Stimulated activated memory B cell treated with anti-CD40 and anti-IgM and Interleukin-4, amounts not matched to agents 10 μg/mL and 1 μg/mL and 100 μg/mL, for 72 hours (primary cell): ENCODE measurements at places on chromosomes 11 and 22.
A peak's percentile ranks its signal among the peaks of the same experiment; 100 is the strongest.

- no peak for ATAC-seq
Observed at GRCh38 chr22:46481386-46481785, 56.0 kb downstream of the CELSR1 start.

- ATAC-seq, result no peak
Observed at GRCh38 chr22:26597480-26597879, 7.5 kb upstream of the TPST2 start.

DNA sequence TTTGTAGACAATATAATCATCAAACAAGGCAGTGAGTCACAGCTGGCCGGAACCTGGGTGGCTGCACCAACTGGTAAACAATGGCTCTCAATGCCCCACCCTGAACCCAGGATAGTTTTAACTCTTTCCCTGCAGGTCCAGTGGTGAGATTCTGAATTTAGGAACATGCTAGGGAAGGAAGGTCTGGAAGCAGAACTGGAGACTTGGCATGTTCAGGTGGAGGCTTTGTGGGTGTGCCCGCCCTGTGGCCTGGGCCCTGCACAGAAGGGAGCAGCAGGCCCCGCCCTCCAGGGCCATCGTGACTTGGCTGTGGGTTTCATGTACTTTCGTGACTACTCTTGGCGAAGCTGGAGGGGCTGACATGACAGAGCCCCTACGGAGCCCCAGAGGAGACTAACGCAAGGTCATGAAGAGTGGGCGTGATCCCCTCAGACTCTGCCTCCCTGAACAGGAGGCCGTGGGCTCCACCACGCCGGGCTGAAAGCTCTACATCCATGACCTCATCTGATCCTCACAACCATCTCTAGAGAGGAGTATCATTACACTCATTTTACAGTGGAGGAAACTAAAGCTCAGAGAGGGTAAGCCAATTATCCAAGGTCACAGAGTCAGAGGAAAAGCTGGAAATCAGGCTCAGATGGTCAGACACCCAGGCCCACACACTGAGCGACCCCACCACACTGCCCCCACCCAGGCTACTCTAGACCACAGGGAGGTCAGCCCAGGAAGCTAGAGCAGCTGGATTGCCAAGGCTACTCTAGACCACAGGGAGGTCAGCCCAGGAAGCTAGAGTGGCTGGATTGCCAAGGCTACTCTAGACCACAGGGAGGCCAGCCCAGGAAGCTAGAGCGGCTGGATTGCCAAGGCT is 27.3 kb downstream of the MAFF start:
- no peak for ATAC-seq

DNA sequence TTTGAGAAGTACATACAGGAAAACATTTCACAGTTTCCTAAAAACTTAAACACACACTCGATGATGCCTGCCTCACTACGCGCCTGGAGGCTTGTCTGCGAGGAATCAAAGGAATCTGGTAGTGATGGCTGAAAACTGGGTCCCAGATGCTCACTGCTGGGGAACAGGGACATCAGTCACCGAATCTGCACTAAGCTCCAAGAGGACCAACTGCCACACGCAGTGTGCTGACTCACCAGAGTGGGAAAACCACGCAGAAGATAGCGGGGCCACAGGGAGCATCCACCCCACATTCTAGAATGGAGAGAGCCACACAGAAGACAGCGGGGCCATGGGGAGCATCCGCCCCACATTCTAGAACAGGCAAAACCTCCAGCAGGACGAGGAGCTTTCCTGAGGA is 24.3 kb upstream of the MOB2 start:
- ATAC-seq, result no peak

- ATAC-seq, result peak; percentile 58
Observed at GRCh38 chr11:68460741-68461574, at the start of gene PPP6R3. TSS of gene PPP6R3 (plus strand) at chr11:68460752. CDS start at chr11:68537665, 76,913 bp downstream.

DNA sequence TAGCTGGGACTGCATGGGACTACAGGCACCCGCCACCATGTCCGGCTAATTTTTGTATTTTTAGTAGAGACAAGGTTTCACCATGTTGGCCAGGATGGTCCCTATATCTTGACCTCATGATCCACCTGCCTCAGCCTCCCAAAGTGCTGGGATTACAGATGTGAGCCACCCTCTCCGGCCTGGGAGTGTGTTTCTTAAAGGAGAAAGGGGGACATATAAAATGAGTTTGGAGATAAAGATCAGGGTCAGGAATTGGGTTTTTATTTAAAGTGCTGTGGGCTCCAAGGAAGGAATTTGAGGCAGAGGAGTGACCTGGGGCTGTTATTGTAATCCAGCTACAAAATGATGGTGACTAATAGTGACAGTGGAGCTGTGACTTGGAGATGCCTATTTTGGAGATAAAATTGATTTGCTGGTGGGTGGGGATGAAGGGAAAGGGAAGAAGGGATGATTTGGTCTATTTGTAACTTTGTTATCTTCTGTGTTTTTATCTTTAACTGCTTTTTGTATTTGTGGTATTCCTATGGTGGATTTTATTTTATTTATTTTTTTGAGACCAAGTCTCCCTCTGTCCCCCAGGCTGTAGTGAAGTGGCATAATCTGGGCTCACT is 5.0 kb downstream of the CRKL start:
- ATAC-seq, result no peak

DNA sequence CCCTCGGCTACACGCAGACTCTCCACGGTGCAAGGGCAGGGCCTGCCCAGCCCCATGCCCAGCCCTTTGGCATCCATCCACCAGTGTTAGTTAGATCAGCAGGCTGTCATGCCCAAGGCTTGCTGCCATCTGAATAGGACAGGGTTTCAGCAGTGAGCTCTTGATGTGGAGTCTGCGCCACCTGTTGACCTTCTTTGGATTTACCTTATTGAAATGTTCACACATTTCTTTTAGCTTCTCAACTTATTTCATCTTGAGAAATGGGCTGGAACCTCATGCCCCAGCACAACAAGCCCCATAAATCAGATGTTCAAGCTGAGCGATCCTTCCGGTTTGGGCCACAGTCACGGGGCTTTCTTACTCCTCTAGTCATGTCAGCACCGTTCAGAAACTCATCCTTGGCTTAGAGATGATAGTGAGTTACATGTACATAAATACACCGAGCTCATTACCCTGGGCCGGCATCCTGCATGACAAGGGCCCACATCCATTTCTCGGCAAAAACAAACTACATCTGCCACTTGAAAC is 61.7 kb downstream of the PARVB start:
- peak; percentile 51 for ATAC-seq

GRCh38 chr11:10514202-10514601 is 26.8 kb downstream of the RNF141 start:
- no peak for ATAC-seq
